ENCODE measurements at places on chromosomes 7 and 10.

GRCh38 chr7:4042402-4043045 is 639.6 kb upstream of the FOXK1 start:
- no peaks in the 10 kb centered on the region for H3K36me3 ChIP-seq

- peak overlapping the region; percentile 13 for H3K4me3 ChIP-seq
- H3K27me3 ChIP-seq: no peaks in the 10 kb centered on the region
- no peak overlapping the region for H3K27ac ChIP-seq
- peaks cover 16% of the 10 kb centered on the region for H3K4me1 ChIP-seq
- H3K36me3 ChIP-seq: no peaks in the 10 kb centered on the region
Observed at GRCh38 chr10:123069246-123069986, 60.6 kb downstream of the ACADSB start.

- no peak overlapping the region for H3K27ac ChIP-seq
- no peak for DNase-seq
- peaks cover 7% of the 10 kb centered on the region for H3K4me1 ChIP-seq
- no peak overlapping the region for H3K4me3 ChIP-seq
- no peaks in the 10 kb centered on the region for H3K27me3 ChIP-seq
Observed at GRCh38 chr7:138666385-138666784, 34.8 kb downstream of the SVOPL start.

DNA sequence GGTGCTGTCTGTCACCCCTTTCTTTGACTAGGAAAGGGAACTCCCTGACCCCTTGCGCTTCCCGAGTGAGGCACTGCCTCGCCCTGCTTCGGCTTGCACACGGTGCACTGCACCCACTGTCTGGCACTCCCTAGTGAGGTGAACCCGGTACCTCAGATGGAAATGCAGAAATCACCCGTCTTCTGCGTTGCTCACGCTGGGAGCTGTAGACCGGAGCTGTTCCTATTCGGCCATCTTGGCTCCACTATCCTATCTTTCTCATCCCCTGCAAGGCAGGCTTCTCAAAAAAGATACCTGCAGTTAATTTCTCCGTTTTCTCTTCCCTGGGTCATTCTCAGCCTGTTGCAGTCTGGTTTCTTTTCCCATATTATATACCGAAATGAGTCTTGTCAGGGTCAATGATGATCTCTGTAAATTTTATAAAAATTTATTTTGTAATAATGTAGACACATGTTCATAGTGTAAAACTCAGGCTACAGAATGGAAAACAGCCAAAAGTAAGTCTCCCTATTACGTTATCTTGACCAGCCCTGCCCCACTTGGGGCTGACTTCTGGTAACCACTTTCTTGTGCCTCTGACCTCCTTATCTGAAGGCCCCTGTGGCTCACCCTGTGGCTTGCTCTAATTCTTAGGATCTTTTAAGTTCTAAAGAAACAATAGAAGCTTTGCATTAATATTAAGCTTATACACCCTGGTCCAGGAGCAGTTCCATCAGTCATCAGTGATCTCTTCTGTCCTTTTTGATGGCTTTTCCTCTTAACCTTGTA is 20.7 kb downstream of the BLVRA start:
- no peaks in the 10 kb centered on the region for H3K36me3 ChIP-seq
- no peak overlapping the region for H3K4me3 ChIP-seq
- no peak overlapping the region for H3K27ac ChIP-seq
- no peaks in the 10 kb centered on the region for H3K4me1 ChIP-seq
- DNase-seq: no peak

Measured in neural progenitor cell (in vitro differentiated cells).